ENCODE measurements at places on chromosomes 3 and 15.

DNA sequence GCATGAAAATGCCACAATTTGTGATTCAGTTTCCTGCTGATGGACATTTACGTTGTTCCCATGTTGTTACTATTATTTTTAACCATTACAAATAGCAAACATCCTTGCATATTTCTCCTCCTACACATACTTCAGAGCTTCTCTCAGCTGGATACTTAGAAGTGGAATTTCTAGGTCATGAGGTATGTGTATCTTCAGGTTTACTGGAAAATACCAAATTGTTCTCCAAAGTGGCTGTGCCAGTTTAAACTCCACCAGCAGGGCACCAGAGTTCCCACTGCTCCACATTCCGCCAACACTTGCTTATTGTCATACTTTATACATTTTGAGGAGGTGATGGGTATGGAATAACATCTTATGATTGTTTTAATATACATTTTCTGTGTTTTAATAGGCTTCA lies 45.7 kb downstream of the PRR23E start:
- no peak for DNase-seq

DNA sequence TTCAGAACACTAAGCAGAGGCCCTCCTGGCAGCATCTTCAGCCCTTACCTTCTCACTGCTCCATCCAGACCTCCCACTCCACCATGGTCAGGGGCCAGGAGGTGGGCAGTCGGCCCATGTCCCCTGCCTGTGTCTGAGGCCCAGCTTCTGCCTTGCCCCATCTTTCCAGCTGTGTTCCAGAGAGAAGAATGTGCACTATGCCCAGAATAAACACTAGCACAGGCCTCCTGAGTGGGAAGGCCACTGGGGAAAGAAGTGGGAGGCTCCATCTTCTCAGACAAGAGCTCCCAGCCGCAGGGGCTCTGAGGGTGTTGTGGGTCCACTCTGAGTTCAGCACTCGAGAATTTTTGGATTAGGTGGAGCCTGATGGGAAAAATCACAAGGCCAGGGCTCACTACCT lies 44.5 kb downstream of the ADCY5 start:
- DNase-seq, result no peak

DNA sequence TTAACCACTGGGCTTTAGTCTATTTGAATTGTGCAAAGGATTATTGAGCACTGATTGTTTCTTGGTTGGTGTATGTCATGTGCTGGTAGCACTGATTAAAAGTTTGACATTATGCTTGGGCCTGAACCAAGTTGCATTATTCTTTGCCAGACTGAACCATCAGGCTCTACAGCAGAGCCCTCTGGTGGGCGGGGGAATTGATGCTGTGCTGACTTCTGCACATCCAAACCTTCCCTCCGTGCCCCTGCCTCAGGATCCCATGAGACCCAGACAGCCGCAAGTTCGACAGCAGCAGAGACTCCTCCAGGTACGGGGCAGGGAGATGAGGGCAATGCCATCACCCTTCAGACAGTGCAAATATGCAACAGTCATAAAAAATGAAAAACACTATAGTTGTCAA lies 28.4 kb upstream of the P2RY12 start:
- no peak for DNase-seq

DNA sequence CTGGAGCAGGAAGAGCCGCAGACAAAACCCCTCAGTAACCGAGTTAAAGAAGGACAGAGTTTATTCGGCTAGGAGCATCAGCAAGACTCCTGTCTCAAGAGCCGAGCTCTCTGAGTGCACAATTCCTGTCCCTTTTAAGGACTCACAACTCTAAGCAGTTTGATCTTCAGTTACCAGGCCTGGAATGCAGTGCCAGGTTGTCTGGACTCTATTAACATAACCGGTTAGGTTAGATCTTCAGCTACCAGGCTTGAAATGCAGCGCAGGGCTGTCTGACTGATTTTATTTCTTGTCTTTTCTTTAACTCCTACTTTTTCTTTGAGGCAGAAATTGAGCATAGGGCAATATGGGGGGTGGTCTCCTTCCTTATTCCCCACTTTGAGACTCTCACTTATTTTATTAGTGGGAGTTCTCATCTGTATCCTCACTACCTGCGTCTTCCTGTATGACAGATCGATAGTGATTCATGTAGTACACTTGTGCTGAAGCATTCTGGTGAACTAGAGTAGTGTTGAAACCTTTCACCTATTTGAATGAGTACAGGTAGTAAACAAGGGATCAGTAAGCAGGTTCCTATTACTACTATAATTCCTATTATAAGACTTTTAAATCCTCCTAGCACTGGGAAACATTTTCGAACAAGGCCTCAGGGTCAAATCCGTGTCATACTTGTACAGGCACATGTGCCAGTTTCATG lies 325.0 kb downstream of the CGGBP1 start:
- DNase-seq, result no peak

- DNase-seq, result no peak
Observed at GRCh38 chr3:60757724-60758123, 493.5 kb downstream of the FHIT start.

DNA sequence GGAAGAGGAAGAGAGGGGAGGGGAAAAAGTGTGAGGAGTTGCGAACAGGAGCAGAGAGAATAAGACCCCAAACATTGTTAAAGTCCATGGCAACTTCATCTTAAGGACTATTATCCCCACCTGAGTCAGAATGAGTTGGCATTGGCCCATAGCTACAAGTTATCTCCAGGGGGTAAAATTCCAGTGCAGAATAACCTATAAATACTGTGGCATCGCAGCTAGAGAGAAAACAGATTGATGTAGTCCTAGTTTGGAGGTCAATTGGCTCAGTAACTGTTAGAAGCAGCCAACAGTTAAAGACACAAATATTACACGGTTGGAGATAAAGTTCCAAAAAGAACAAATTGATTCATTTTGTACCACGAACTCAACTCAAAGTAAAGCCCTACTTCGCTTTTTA lies 313.9 kb upstream of the CCDC54 start:
- DNase-seq, result no peak

- DNase-seq, result no peak
Observed at GRCh38 chr3:66035763-66036477, 2.8 kb downstream of the MAGI1 start.

DNA sequence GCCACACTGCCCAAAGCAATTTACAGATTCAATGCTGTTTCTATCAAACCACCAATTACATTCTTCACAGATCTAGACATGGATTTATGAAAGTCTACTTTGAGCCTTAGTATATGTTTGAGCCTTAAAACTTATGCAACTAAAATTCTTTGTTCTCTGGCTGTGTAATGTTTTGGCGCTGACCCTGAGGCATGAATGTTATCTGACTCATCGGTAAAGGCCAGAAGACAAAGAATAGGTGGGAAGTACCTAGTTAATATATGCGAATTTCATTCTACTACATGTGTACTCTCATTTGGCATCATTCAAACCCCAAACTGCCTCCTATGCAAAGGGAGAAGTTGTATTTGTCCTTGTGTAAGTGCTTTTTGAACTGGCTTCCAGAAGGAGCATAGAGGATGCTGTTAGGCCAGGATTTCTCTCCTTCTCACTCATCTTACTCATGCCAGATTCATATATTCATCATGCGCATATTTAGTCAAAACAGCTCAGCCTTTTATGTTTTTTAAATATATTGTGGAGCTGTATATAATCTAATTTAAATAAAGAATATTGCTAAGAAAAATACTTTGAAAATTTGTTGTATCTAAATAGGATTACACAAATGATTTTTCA lies 204.2 kb downstream of the NFKBIZ start:
- DNase-seq, result no peak

DNA sequence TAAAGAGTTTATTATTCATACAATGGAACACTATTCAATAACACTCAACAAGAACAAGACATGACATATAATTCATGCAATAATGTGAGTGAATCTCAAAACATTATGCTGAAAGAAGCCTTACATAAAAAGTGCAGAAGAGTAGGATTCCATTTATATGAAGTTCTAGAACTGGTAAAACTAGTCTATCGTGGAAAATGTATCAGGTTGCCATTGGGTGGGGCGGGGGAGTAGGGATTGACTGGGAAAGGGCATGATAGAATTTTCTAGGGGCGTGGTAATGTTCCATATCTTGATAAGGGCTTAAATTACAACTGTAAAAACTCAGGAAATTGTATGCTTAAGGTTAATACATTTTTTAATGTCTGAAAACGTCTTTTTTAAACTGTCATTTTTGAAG lies 247.9 kb downstream of the SATB1 start:
- no peak for DNase-seq

DNA sequence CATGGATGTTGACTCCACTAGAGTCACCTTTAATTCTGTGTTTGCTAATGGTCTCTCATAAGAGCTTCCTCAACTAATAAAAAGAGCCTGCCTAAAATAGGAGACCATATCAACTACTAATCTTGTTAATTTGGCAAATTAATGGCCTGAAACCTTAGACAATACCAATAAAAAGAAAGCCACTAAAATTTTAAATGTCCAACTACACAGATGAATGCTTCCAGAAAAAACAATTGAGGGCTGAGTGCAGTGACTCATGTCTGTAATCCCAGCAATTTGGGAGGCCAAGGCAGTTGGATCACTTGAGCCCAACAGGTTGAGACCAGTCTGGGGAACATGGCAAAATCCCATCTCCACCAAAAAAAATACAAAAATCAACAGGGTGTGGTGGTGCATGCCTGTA lies 230.9 kb downstream of the NSUN3 start:
- no peak for DNase-seq

DNA sequence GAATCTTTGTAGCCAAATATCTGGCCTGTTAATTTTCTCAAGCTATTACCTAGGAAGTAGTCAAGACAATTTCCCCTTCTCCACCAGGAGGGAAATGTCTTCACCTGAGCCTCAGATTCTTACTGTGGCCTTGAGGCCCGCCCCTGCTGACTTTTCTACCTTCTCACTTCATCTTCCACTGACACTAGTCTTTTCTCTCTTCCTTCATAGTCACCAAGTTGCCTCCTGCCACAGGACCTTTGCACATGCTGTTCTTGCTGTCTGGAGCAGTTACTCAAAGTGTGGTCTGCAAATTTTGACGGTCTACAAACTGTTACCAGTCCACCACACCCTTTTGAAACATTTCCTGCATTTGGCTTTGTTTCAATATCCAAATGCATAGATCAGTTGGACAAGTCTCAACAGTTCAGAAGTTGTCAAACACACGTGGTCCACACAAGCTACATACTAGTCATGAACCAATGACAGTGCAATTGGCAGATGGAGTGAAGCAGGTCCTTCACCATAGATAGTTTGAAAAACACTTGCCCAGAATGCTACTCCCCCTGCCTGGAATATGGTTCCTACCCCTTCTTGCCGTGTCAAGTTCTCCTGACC lies 100.5 kb downstream of the OSBPL10 start:
- DNase-seq, result no peak

- DNase-seq, result no peak
Observed at GRCh38 chr3:63192248-63192647, 85.9 kb upstream of the SYNPR start.

GRCh38 chr3:26438981-26439884 lies 183.3 kb upstream of the LRRC3B start:
- no peak for DNase-seq

- DNase-seq, result no peak
Observed at GRCh38 chr3:154794814-154795445, 285.2 kb upstream of the MME start.

- DNase-seq, result no peak
Observed at GRCh38 chr3:159839561-159840379, 148.9 kb upstream of the IL12A start.

- no peak for DNase-seq
Observed at GRCh38 chr3:105837143-105837740, 31.6 kb downstream of the CBLB start.

DNA sequence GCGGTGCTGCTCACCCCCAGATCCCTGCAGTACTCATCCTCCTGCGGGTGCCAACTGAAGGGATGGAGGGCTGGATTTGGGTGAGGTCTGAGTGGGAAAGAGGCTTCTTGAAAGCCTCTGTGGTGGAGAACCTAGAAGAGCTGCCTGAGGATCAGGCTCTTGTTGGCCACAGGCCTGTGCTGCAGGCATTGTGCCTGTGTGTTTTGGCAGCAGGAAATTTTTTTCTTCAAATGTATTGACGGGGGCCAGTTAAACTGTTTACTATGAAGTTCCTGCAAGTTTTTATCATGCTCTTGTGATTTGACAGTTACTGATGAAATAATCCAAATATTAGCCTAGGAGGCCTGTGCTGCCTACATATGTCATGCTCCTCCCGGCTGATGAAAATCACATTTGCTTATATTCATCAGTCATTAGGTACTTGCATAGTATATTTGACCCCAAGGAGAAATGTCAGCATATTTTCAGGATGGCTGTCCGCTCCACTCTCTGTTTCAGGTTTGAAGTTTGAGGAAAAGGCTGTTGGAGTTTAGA lies 103.1 kb downstream of the THSD4 start:
- no peak for DNase-seq

- no peak for DNase-seq
Observed at GRCh38 chr15:62482785-62483429, 317.8 kb upstream of the C2CD4B start.

Data from SHP77 (cell line).